NCI-H1092 (cell line): ENCODE measurements at places on chromosomes 11 and 22.

DNA sequence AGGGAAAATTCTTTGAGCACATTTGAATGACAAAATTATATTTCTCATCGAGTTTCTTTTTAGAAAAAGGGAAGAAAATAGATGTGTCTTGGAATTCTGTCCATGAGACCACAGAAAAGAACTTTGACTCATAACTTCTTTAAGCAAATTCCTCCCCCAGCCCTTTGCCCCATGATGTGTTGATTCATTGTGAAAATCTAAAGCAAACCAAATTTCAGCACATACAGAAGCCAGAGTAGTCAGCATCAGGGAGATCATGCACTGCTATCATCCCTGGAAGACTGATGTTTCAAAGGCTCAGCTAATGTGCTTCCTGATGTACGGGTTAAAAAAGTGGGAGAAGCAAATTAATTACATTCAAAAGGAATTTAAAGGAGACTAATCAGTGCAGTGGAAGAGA lies 159.7 kb downstream of the FAT3 start:
- no peak for DNase-seq

DNA sequence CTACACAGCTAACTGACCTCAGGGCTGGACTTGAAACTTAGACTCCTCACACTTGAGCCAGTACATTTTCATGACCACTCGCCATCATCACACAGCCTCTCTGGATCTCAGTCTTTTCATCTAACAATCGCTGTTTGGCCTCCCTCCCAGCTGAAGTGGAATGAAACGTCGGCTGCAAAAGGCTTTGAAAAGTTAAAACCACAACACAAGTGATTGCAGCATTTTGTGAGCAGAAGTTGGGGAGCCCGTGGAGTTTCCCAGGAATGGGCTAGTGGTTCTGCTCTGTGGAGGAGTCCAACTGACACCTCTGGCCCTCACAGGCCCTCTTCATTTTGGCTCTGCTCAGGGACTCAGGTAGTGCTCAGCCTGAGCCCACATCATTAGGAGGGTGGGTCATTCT lies 35.9 kb upstream of the TRIM29 start:
- DNase-seq: no peak

DNA sequence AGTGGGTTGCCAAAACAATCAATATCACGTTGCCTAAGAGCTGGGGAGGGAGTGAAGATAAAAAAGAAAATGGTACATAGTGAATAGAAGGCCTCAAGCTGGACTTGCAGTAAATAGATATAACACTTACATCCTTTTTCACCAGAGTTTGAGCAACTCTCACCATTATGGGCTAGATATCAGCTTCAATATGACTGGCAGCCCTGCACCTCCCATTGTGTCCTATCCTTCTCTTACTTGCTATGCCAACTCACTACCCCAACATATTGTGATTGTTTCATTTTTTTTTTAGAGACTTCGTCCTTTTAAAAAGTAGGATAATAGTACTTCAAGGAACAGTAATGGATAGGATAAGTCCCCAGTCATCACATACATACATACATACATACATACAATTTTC lies 7.4 kb downstream of the HBG1 start:
- DNase-seq: no peak

- DNase-seq: no peak
Observed at GRCh38 chr22:27171212-27171611, 513.8 kb downstream of the MIAT start.

- DNase-seq: peak; percentile 23
Observed at GRCh38 chr22:24894998-24895397, 51.5 kb downstream of the LHFPL7 start.

GRCh38 chr11:116179401-116179800 lies 593.4 kb downstream of the BUD13 start:
- DNase-seq: no peak

- peak; percentile 26 for DNase-seq
Observed at GRCh38 chr22:41976070-41976901, 7.0 kb downstream of the SEPTIN3 start.

DNA sequence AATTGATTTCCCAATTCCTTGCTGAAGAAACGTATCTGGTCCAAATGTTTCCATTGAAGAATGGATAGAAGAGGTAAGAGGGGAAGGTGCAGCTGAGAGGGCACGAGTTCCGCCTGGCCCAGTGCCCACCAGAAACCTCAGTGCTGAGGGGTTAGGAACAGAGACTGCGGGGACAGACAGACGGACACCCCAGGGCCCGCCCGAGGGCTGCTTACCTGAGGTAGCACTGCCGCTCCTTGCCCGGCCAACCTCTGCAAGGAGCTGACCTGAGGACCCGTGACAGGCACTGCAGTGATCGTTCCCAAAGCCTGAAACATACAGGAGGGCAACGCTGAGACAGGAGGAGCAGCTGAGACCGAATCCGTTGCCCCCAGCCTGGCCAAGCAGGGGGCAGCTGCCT lies 89.6 kb downstream of the PHF21B start:
- no peak for DNase-seq

DNA sequence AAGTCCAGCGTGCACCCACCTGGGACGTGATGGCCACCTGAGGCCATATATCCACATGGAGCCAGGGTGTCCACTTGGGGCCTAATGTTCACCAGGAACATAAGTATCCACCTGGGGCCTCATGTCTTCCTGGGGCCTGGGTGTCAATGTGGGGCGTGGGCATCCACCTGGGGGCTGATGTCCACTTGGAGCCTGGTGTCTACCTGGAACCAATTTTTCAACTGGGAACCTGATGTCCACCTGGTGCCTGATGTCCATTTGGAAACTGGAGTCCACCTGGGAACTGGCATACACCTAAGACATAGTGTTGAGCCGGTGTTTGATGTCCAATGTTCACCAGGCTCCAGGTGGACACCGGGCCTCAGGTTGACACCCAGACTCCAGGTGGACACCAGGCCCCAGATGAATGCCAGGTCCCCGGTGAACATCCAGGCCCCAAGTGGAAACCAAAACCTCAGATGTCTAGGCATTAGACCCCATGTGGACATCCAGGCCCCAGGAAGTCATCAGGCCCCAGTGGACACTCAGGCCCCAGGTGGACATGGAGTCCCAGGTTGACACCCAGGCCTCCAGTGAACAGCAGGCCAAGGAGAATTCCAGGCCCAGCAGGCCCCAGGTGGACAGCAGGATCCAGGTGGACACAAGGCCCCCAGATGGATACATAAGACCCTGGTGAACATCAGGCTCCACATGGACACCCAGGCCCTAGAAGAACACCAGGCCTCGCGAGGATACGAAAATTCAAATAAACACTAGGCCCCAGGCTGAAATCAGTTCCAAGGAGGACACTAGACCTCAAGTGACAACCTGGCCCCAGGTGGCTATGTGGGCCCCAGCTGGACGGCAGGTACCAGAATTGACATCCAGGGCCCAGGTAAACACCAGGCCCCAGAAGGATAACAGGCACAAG lies 56.0 kb upstream of the SEPTIN5 start:
- no peak for DNase-seq

GRCh38 chr11:105181521-105181920 lies 42.0 kb upstream of the CARD18 start:
- DNase-seq: no peak

DNA sequence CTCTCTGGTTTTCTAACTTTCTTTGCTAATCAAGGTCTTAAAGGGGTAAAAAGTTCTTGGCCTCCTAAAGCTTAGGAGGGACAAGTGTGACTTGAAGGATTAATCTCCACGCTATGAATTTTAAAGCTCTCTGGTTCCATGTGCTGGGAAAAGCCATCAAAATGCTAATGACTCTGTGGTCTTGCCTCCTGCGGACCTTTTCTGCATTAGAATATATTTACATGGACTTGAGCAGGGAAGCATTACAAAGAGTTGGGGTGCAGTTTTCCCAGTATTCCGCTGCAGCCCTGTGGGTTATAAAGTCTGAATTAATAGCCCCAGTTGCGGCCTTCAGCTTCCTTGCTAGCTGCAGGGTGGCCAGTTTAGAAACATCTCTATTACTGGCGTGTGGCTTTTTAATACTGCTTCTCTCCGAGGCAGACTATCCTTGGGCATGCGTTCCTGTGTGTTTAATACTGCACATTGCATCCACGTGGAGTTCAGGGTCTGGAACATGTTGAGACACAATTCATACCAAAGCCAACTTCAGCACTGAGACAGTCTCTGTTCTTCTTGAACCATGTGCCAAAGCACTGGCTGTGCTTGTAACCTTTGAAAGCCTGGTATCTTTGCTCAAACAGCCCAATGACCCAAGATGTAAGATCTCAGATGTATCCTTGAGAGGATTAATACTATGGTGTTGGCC lies 27.3 kb downstream of the TSPAN18 start:
- no peak for DNase-seq

DNA sequence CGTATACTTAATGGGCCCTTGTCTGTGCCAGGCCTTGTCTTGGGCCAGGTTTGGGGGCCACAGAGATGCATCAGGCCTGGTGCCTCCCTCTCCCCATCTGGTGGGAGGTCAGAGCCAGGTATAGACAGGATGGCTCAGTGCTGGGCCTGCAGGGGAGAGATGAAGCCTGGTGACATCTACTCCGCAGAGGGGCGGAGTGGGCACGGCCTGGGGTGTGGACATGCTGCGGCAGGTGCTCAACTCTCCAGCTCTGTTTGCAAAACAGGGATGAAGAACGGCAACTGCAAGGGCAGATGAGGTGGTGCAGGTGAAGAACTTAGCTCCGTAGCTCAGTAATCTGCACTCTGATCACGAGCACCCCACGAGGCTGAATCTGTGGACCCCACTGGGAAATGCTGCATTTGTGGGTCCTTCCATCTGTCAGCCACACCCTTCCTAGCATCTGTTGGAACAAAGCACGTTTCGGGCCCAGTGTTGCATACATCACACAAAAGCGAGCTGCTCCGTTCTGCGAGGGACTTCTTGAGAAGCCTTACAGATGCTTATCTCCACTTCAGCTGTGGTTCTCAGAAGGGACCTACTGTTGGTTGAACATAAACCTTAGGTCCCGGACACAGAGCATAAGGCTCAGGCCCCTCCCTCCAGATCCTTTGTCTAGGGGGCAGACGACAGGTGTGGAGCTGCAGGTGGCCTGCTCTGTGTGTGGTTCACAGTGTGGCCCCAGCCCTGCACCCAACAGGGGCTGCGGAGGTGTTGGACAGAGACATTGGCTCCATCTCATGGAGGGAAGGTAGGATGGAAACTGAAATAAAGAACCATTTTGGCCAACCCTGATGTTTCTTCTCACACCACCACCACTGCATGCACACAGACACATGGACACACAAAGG lies 78.3 kb downstream of the LRRC32 start:
- no peak for DNase-seq

GRCh38 chr22:39408173-39408572 lies 8.6 kb downstream of the TAB1 start:
- DNase-seq: no peak

DNA sequence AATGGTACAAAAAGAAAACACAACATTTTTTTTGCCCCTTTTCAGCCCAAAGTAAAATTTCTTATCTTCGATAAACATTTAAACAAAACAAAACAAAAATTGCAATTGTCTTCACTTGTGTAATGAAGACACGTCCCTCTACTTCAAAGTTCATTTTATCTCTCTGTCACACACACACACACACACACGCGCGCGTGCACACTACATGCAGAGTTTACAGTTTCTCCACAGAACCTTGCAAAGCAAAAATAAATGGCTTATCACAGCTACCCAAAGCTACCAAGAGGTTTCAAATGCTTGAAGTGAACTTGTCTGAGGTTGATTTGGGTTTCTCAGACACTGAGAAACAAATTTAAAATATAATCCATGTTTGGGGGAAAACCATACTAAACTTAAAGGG lies 72.3 kb downstream of the ETS1 start:
- no peak for DNase-seq

GRCh38 chr22:41801147-41801819 lies 804 bp downstream of the CCDC134 start:
- DNase-seq: no peak

DNA sequence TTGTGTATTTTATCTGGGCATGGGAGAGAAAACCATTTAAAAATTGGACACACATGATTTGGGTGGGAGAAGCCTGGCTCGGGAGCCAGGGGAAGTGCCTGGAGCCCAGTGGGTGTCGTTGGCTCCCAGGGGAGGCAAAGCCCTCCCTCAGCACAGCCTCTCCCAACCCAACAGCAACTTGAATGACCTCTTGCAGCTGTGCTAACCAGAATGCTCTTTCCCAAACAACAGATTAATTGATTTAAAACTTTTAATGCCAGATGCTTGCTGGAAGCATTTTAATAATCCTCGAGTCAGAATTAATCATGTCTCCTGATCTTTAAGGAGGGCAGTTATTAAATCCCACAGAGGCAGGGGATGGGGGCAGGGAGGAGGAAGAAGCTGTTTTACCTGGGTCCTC lies 401.6 kb downstream of the BUD13 start:
- peak; percentile 53 for DNase-seq

DNA sequence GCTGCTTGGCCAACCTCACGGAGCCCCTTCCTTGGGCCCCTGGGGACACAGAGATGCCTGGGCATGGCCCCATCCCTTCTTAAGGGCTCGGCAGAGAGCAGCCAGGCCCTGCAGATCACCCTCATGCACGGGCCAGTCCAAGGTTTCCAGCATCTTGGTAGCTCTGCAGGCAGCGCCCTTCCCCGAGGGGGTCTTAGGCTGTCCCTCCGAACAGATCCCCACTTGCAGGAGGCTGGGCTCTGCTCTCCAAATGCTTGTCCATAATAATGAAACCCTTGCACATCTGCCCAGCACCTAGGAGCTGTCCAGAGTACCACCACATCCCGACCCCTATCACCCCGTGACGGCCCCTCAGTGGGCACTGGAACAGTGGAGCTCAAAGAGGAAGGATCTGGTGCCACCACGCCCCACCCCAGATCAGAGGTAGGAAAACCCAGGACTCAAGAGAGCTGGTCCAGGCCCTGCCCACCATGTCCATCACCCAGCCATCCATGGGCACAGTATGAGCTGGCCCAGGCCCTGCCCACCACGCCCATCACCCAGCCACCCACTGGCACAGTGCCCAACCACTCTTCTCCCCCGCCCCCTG lies 92.5 kb upstream of the PRR5 start:
- DNase-seq: no peak

GRCh38 chr22:41934284-41935014 lies 7.8 kb upstream of the TNFRSF13C start:
- DNase-seq: no peak

DNA sequence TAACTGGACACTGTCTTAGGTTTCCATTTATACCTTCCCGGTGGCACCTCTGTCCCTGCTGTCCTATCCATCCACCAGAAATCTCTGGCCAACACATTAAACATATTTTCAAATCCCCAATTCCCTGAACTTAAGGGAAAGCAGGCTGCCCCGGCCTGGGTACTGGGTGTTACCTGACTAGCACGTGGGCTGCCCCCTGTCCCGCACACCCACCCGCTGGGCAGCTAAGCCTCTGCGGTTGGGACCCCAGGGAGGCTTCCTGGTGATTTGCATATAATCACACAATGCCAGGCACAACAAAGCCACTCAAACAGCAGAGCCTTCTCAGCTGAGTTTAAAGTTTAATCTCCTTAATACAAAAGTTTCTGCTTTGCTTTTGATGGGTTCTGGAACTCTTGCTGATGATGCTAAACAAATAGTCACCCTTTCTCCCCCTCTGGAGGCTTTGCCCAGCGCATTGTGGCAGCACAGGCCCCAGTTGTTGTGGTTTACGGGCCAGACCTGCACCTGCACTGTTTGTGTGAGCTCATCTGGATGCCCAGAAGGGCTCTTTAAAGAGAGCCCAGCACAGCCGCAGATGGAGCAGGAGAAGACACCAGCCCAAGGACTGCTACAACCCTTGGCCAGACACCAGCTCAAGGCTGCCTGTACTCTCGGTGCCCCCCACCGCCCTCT lies 59.9 kb upstream of the POU2AF1 start:
- DNase-seq: no peak
